NCI-H1105 treated with DMSO at 0.1 percent for 48 hours (cell line): ENCODE measurements at places on chromosomes 16 and 17.

GRCh38 chr16:15576960-15577958, 65.7 kb downstream of the MARF1 start:
- DNase-seq = no peak

DNA sequence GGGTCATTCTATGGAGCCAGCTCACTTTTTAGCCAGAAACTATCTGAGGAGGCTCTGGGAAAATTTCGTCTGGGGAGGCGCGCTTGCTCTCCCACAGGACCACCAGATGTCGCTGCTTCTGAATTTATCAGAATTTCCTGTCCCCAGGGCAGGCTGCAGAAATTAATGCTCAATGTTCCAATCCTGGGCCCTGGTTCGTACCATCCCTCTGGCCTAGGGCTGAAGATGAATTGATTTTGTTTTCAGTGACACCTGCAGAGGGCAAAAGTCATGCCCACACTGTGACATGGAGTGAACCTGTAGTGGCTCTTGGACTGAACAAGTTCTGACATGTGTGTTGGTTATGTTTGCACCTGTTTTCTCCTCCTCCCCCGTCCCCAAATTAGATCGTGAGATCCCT, 482.6 kb downstream of the NPIPA7 start:
- DNase-seq = peak; percentile 57

- DNase-seq = no peak
These were observed 12.5 kb downstream of the EPN2 start for GRCh38 chr17:19249681-19250080.

GRCh38 chr17:76005263-76006149, 4.9 kb downstream of the CDK3 start:
- peak; percentile 61 for DNase-seq

GRCh38 chr17:63983320-63983719, 10.6 kb upstream of the SCN4A start:
- no peak for DNase-seq

GRCh38 chr16:57265850-57266530, 18.5 kb downstream of the PLLP start:
- no peak for DNase-seq

DNA sequence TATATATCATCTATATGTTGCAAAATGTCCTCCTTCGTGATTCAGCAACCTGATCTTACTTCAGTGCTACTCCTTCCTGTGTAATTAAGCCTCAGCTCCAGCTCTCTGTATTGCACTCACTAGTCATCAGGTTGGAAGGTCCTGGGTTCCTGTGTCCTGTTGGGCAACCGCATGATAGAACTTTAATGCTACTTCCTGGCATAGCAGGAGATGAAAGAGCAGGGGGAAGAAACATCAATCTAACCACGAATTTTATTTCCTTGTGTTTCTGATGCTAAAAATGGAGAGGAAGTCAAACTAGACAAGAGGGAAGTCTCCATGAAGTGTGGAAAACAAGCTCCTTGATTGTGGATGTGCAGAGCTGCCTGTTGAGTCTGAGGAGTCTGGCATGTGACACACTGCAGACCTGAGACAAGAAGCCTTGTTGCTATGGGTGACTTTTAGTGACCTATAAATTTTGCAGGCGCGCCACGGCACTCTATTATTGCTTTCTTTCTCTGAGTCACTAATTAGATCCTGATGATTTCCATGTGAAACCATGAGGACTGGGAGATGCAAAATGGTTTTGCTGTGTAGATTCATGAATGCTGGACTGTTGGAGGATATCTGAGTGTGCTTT, 25.6 kb downstream of the IGSF6 start:
- no peak for DNase-seq

DNA sequence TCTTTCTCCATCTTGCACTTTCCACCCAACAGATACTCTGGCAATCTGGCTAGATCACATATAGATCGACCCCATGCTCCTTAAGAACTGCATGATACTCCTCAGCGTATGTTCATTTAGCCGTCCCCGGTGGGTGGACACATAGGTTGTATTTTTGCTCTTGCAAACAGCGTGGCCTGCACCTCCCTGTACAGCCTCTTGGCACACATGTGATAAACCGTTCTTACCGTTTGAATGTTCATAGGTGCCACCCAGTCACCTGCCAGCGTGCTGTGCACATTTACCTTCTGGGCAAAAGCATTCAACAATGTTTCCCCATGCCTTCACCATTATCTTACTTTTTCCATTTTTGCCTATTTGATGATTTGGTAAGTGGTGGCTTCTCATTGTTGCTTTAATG, 6.2 kb downstream of the TNP2 start:
- DNase-seq = no peak
